ENCODE measurements at places on chromosomes 12 and 14. TPM values are rescaled to one million over a fixed set of nuclear protein-coding genes. Genes with fewer than 3 reads are reported as not detected.

- no peak for DNase-seq
- no peak overlapping the region for H3K4me3 ChIP-seq
- peaks cover 2% of the 10 kb centered on the region for H3K27me3 ChIP-seq
- no peak overlapping the region for H3K27ac ChIP-seq
- no peaks in the 10 kb centered on the region for H3K4me1 ChIP-seq
Observed at GRCh38 chr12:110965574-110965973, 45.2 kb upstream of the MYL2 start.

- no peaks in the 10 kb centered on the region for H3K27me3 ChIP-seq
- no peaks in the 10 kb centered on the region for H3K4me1 ChIP-seq
- no peak for DNase-seq
- H3K36me3 ChIP-seq, result peaks cover 6% of the 10 kb centered on the region
Observed at GRCh38 chr12:130795906-130796305, 43.1 kb downstream of the STX2 start.

- peak; percentile 48 for DNase-seq
- H3K27ac ChIP-seq, result peak overlapping the region; percentile 51
- H3K36me3 ChIP-seq, result no peaks in the 10 kb centered on the region
- no peaks in the 10 kb centered on the region for H3K27me3 ChIP-seq
- H3K4me1 ChIP-seq, result peaks cover 19% of the 10 kb centered on the region
Observed at GRCh38 chr12:45284096-45284901, 68.4 kb downstream of the ANO6 start.

GRCh38 chr12:105706321-105706972 is 376.0 kb downstream of the C12orf75 start:
- no peaks in the 10 kb centered on the region for H3K36me3 ChIP-seq
- H3K4me3 ChIP-seq, result no peak overlapping the region
- H3K27me3 ChIP-seq, result peaks cover 7% of the 10 kb centered on the region
- H3K4me1 ChIP-seq, result peaks cover 9% of the 10 kb centered on the region

DNA sequence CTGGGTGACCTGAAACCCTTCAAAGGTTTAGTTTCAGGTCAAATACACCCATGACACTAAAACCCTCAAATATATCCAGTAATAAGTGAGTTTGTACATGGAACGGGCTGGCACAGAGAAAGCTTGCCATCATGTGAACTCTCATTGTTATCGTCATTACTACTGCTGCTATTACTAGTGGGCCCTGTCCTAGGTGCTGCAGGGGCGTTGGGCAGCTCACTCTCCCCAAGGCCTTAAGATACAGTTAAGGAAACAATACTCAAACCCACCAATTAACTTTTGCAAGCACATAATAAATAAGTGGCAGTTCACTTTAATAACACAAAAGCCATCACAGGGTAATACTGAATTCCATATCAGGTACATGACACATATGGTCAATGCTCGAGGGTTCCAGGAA is 71.3 kb downstream of the SPTB start:
- H3K27ac ChIP-seq, result no peak overlapping the region
- peaks cover 11% of the 10 kb centered on the region for H3K27me3 ChIP-seq
- no peaks in the 10 kb centered on the region for H3K4me1 ChIP-seq
- no peak overlapping the region for H3K4me3 ChIP-seq
- DNase-seq, result no peak

- H3K36me3 ChIP-seq, result peaks cover 37% of the 10 kb centered on the region
- DNase-seq, result no peak
- no peaks in the 10 kb centered on the region for H3K27me3 ChIP-seq
- no peak overlapping the region for H3K4me3 ChIP-seq
- H3K27ac ChIP-seq, result no peak overlapping the region
- H3K4me1 ChIP-seq, result no peaks in the 10 kb centered on the region
Observed at GRCh38 chr12:109582636-109583035, 9.0 kb downstream of the MVK start.

GRCh38 chr12:5447320-5447719 is 15.4 kb downstream of the NTF3 start:
- no peak for DNase-seq
- no peaks in the 10 kb centered on the region for H3K36me3 ChIP-seq
- no peak overlapping the region for H3K4me3 ChIP-seq
- peaks cover 38% of the 10 kb centered on the region for H3K27me3 ChIP-seq

- peak overlapping the region; percentile 86 for H3K27ac ChIP-seq
- H3K27me3 ChIP-seq, result no peaks in the 10 kb centered on the region
- no peak overlapping the region for H3K4me3 ChIP-seq
- DNase-seq, result peak; percentile 93
- H3K4me1 ChIP-seq, result peaks cover 48% of the 10 kb centered on the region
- no peaks in the 10 kb centered on the region for H3K36me3 ChIP-seq
Observed at GRCh38 chr14:22545842-22546721, 42.9 kb downstream of the DAD1 start.

DNA sequence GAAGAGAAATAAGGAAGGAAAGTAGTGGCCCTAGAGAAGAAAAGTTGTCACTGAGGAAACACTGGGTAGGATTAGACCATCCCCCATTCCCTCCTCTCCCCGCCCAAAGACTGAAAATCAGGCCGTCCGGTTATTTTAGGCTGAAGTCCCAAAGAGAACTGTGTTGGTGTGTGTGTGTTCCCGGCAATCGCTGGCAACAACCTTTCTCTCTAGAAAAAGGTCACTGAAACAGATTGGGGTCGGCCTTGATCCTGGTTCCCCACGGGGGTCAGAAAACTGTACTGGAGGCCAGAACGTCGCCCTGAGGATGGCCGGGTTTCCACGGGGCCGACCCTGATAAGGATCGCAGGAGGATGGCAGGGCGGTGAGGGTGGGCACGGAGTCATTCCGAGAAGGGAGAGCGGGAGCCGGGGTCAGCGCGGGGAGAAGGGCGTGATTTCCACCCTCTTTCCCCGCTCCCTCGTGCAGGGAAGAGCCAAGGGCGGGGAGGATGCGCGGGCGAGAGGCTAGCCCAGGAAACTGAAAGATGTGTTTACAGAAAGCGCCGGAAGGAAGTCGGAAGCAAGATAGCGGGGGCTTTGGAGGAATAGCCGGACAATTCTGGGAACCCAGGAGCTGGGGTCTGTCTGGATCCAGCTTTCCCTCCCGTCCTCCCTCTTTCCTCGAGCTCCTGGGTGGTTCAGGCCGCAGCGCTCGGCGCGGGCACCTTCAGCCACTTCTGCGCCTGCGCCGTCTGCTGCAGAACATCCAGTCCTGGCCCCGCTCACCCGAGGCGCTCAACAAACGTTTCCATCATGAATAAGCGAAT is 25.3 kb upstream of the SPTLC2 start:
- H3K36me3 ChIP-seq, result no peaks in the 10 kb centered on the region
- DNase-seq, result peak; percentile 82
- peaks cover 20% of the 10 kb centered on the region for H3K4me1 ChIP-seq
- H3K27ac ChIP-seq, result peak overlapping the region; percentile 1

- H3K4me3 ChIP-seq, result no peak overlapping the region
- H3K27me3 ChIP-seq, result peaks cover 3% of the 10 kb centered on the region
- H3K4me1 ChIP-seq, result no peaks in the 10 kb centered on the region
- H3K36me3 ChIP-seq, result no peaks in the 10 kb centered on the region
- H3K27ac ChIP-seq, result no peak overlapping the region
- DNase-seq, result no peak
Observed at GRCh38 chr12:95390192-95390591, 83.8 kb upstream of the METAP2 start.

The MOK gene
- 6.1 TPM for total RNA-seq

The EXOC3L4 gene
- total RNA-seq, result not detected

The FAM216A gene
- total RNA-seq, result 7.9 TPM

The FAM90A1 gene
- total RNA-seq, result not detected

The KRT77 gene
- total RNA-seq, result not detected

The NRXN3 gene
- total RNA-seq, result 4.2 TPM

The ZFC3H1 gene
- 60.4 TPM for total RNA-seq

The ARL6IP4 gene
- 226 TPM for total RNA-seq

The BIN2 gene
- not detected for total RNA-seq

The CDH24 gene
- 20.2 TPM for total RNA-seq

The KRT75 gene
- not detected for total RNA-seq

Data from endothelial cell of umbilical vein (primary cell).